ENCODE measurements at places on chromosomes 5 and 9.

- ATAC-seq, result no peak
Observed at GRCh38 chr5:150428106-150428876, 15.6 kb upstream of the CD74 start.

DNA sequence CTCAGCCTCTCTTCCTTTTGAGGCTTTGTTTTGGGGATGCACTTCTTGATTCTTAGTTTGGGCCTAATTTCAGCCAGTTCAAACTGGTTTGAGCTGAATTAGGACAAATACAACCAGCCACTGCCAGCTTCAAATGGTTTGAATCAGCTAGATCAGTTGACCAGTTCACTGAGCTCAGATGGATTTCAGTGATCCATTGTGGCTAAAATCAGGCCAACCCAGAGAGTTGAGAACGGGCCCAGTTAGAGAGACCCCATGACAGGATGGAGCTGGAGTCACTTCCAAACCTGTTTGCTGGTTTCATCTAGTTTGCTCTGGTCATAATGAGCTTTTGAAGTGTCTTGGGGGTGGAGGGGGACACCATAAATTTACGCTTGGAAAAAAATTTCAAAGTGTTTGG, 48.0 kb upstream of the NEK6 start:
- no peak for ATAC-seq

GRCh38 chr9:126925876-126926275, 11.3 kb downstream of the RALGPS1 start:
- ATAC-seq, result no peak

- peak; percentile 33 for ATAC-seq
Observed at GRCh38 chr9:33295571-33295970, 5.3 kb downstream of the NFX1 start.

DNA sequence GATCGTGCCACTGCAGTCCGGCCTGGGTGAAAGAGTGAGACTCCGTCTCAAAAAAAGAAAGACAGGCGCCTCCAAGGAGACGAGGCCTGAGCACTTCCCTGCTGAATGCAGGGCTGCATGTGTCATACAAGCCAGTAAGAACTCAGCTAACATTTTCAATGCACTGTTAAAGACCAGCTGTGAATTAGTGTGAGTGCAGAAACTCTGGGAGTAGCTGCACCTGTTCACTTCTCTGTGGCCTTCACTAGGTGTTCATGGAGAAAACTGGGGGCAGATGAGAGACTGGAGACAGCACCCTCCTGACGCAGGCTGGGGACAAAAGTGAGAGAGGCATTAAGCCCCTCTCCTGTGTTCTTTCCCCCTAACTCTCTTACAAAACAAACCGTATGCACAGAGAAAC, 41.8 kb downstream of the FBXO10 start:
- ATAC-seq, result no peak

Measured in activated CD4-positive, CD25-positive, alpha-beta regulatory T cell treated with anti-CD3 and anti-CD28 coated beads, Interleukin-2, amount 50 U/mL, for 24 hours (primary cell).